ENCODE measurements at places on chromosomes 12 and 14.

GRCh38 chr12:1104088-1104800 lies 113.2 kb downstream of the ERC1 start:
- no peak overlapping the region for H3K27ac ChIP-seq
- H3K36me3 ChIP-seq = no peaks in the 10 kb centered on the region
- peaks cover 2% of the 10 kb centered on the region for H3K4me1 ChIP-seq
- DNase-seq = no peak
- H3K27me3 ChIP-seq = no peaks in the 10 kb centered on the region

DNA sequence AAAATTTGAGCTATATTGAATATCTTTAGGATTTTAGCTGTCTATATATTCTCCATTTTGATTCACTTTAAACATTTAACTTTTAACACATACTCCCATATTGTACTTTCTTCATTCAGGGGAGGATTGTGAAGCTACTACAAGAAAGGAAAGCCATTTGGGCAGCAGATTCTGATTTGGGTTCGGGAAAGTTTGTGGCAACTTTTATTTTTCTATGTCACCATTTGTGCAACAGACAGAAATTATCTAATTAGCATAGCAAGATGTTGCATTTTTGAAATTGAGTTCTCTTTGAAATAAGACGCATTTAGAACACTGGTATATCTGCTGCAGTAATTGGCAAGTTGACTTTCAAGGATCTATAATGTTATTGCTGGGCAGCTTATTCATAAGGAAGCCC lies 134.3 kb downstream of the KICS2 start:
- no peak overlapping the region for H3K4me3 ChIP-seq
- no peak for DNase-seq
- H3K4me1 ChIP-seq = no peaks in the 10 kb centered on the region
- H3K27me3 ChIP-seq = peaks cover 11% of the 10 kb centered on the region
- H3K27ac ChIP-seq = no peak overlapping the region

- H3K36me3 ChIP-seq = no peaks in the 10 kb centered on the region
- peaks cover 85% of the 10 kb centered on the region for H3K27me3 ChIP-seq
- no peak overlapping the region for H3K4me3 ChIP-seq
Observed at GRCh38 chr12:129001-129400, 62.4 kb downstream of the IQSEC3 start.

- H3K27me3 ChIP-seq = peaks cover 27% of the 10 kb centered on the region
- peaks cover 7% of the 10 kb centered on the region for H3K36me3 ChIP-seq
- H3K4me3 ChIP-seq = no peak overlapping the region
- H3K27ac ChIP-seq = no peak overlapping the region
Observed at GRCh38 chr14:94622653-94623421, 10.6 kb downstream of the SERPINA3 start.

GRCh38 chr12:9751204-9752144 lies 9.2 kb downstream of the CD69 start:
- H3K27me3 ChIP-seq = no peaks in the 10 kb centered on the region
- no peak for DNase-seq
- peaks cover 43% of the 10 kb centered on the region for H3K4me1 ChIP-seq
- peaks cover 69% of the 10 kb centered on the region for H3K36me3 ChIP-seq

DNA sequence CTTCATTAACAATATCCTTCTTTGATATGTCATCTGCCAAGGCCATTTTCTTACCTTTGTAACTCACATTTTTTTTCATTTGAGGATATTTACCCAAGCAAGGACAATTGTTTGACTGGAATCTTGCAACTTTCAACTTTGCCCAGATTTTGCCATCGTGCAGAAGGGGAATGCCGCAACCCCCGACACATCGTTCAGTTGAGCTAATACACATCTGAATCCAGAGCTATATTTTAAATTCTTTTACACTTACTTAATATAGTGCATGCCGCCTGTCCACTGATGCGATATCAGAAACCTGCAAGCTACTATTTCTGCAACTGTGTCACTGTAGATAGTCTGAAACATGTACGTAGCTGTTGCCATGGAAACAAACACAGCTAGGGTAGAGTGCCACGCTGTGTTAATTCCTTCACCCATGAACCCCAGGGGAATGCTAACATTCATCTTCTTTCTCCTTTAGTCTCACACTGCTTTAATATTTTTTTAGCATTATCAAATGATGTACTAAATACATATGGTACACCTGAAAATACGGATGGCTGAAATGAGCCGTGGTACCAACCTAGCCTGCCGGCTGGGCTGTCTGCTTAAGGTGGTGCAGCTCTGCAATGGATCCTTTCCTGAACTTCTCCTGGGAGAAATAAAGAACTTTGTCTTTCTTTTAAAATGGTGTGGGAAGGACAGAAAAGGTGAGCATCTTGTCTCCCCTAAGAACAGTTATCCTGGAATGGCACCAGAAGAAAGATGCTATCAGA lies 77.0 kb upstream of the FOXN3 start:
- H3K27ac ChIP-seq = no peak overlapping the region
- H3K4me1 ChIP-seq = peaks cover 34% of the 10 kb centered on the region
- DNase-seq = no peak

GRCh38 chr12:84397263-84397662 lies 515.3 kb downstream of the SLC6A15 start:
- H3K4me1 ChIP-seq = no peaks in the 10 kb centered on the region
- H3K4me3 ChIP-seq = no peak overlapping the region
- no peak for DNase-seq
- H3K27me3 ChIP-seq = no peaks in the 10 kb centered on the region
- no peaks in the 10 kb centered on the region for H3K36me3 ChIP-seq

DNA sequence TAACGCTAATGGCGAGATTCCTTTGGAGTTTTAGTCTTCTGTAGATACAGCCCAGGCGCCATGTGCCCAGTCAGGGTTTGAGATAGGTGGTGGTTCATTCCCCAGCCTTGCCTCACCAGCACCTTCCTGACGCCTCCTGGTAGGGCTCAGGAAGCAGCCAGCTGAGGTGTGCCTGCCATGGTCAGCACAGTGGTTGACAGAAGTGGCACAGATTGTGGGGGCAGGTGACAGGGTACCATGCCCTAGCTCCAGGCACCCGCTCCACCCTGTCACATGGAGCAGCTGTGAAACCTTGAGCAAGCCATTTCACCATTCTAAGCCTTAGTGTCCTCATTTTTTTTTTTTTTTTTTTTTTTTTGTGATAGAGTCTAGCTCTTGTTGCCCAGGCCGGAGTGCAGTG lies 45.6 kb downstream of the EVL start:
- H3K27ac ChIP-seq = peak overlapping the region; percentile 91
- no peak overlapping the region for H3K4me3 ChIP-seq
- DNase-seq = no peak
- H3K27me3 ChIP-seq = no peaks in the 10 kb centered on the region
- H3K36me3 ChIP-seq = peaks cover 90% of the 10 kb centered on the region

- H3K27ac ChIP-seq = no peak overlapping the region
- DNase-seq = no peak
- no peaks in the 10 kb centered on the region for H3K4me1 ChIP-seq
- no peak overlapping the region for H3K4me3 ChIP-seq
- no peaks in the 10 kb centered on the region for H3K36me3 ChIP-seq
- no peaks in the 10 kb centered on the region for H3K27me3 ChIP-seq
Observed at GRCh38 chr12:25730489-25731349, 177.6 kb upstream of the LMNTD1 start.

Data from effector memory CD8-positive, alpha-beta T cell (primary cell).